ENCODE measurements at places on chromosomes 2 and 18.

GRCh38 chr2:110097506-110098220, 18.0 kb downstream of the MALL start:
- DNase-seq = no peak

- no peak for DNase-seq
Observed at GRCh38 chr2:239323447-239323846, 77.4 kb downstream of the HDAC4 start.

DNA sequence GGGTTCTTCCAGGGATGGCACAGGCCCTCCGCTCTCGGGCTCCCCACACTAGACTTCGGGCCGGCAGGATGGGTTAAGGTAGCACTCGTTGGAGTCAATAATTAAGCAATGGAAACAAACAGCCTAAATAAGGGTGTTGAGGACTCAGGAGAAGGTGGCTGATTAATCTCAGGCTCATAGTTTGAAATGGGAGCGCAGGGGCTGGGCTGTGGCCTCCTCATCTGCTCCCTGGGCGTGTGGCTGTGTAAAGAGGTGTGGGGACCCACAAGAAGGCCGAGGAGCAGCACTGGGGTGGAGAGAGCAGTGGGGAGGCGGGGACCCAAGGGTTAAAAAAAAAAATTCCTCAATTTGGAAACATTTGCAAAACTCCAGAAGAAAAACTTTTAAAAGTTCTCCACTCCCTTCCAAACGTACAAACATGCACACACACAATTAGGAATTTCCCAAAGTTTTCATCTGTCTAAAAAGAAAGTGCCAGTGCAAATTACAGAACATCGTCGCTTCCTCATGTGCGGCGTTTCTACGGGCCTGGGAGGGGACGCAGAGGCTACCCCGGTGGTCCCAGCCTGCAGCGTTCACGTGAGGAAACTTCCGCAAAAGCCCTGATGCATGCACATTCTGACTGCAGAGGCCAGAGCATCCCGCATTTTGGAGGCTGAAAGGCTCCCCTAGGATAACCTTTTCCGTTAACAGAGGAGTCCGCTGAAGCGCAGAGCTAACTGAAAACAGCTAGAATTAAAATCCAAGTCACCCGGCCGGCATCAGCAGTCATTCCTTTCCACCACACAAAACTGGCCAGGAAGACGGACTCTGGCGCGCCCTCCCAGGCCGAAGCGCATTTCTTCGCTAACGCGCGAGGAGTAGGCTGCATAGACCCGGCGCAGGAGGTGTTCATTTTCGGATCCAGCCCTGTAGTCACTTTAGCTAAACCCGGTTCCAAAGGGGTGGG, 1.0 kb upstream of the TUBB6 start:
- DNase-seq = peak; percentile 69

GRCh38 chr2:159706385-159706980, 5.8 kb upstream of the MARCHF7 start:
- no peak for DNase-seq

- DNase-seq = peak; percentile 35
Observed at GRCh38 chr2:44453259-44453658, 91.5 kb downstream of the CAMKMT start.

- DNase-seq = no peak
Observed at GRCh38 chr2:161956738-161957137, 117.3 kb downstream of the DPP4 start.

DNA sequence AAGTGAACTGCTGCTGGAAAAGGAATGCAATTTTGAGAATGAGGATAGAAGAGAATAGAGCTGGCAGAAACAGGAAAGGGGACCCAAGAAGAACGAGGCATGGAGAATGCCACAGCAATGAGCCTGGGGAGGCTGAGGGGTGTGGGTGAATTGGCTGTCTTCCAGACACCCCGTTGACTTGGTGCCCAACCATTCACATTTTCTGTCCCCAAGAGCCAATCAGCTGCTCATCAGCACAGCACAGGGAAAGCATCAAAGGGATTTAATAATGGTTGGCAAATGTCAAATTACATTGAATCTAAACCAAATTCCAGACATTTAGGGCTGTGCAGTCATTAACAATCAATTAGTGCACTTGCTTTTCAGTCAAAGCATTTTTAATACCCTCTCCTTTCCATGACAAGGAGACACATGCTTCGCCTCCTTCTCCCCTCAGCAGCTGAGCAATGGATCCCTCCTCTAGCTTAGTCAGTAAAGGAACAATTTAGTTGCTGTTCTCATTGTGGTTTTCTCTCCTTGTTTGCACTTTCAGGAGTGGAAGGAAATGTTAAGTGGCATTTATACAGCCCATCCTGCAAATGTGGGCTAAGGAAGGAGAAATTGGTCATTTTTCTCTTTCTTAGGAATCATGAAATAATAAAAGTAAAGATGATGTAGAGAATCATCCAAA, 98.8 kb downstream of the KLF7 start:
- DNase-seq = no peak

DNA sequence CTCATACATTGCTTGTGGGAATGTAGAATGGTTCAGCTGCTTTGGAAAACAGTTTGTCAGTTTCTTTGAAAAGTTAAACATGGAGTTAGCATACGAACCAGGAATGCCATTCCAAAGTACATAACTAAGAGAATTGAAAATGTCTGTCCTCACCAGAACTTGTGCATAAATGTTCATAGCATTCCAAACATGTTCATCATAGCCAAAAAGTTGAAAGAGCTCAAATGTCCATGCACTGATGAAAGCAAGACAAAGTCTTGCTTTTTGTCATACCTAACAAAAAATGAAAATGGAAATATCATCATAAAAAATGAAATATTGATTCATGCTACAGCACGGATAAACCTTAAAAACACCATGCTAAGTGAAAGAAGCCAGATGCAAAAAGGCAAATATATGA, 408.8 kb upstream of the UBE2E3 start:
- no peak for DNase-seq

GRCh38 chr2:30781961-30782533, 25.2 kb downstream of the CAPN13 start:
- DNase-seq = no peak

DNA sequence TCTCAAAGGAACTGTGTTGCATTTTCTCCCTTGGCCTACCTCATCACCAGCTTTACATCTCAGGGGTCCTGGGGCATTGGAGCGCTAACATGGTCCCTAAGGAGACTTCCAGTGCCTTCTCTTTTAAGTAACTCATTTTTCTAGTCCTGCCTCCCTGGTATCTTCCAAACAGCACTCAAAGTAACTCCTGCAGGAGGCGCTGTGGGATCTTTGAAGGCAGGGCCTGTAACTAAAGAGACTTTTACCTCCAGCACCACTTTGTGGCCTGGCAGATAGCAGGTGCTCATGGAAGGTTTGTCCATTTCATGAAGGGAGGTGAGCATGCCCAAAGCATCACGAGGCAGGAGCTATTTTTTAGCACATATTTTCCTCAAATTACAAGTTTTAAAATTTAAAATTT, 411.0 kb upstream of the GYPC start:
- no peak for DNase-seq

- no peak for DNase-seq
Observed at GRCh38 chr18:38525039-38525438, 959.4 kb upstream of the CELF4 start.

- no peak for DNase-seq
Observed at GRCh38 chr2:86442642-86443005, 1.5 kb downstream of the KDM3A start.

DNA sequence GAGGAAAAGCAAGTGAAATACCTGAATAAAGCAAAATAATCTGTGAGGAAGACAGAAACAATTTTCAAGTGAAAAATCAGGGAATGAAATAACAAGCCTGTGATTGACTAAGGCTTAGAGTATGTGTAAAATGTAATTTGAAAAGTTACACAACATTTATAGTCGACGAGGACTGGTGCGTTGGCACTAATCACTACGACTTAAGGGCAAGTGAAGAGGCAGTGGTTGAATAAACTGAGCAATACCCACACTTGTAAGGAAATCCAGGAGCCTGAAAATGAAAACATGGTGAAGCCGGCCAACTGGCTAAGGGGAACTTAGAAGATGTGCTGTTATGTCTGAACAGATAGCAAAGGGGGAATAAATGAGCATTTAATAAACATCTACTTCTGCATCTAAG, 13.4 kb downstream of the DOK1 start:
- no peak for DNase-seq

DNA sequence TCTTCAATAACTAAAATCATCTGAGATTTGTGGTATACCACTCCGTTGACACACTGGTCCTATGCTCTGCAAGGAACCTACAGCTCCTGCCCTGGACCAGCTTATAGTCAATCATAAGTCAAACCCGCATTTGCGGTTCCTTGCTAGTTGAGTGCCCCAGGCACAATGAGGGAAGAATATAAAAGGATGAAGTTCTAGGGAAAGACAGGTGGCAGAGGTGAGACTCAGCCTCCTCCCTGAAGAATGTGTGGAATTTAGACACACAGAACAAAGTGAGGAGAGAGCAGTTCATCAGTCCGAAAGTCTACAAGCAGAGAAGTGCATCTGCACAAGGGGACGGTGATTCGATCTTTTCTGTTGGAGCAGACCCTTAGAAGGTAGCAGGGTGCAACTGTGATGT, 615.0 kb upstream of the FANCL start:
- DNase-seq = no peak

DNA sequence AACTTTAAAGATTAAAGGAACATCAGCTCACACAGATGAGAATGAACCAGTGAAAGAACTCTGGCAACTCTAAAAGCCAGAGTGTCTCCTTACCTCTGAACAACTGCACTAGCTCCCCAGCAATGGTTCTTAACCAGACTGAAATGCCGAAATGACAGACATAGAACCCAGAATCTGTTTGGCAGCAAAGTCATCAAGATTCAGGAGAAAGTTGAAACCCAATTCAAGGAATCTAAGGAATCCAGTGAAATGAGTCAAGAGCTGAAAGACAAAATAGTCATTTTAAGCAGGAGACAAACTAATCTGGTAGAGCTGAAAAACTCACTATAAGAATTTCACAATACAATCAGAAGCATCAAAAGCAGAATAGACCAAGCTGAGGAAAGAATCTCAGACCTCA, 72.0 kb downstream of the STRADB start:
- no peak for DNase-seq

DNA sequence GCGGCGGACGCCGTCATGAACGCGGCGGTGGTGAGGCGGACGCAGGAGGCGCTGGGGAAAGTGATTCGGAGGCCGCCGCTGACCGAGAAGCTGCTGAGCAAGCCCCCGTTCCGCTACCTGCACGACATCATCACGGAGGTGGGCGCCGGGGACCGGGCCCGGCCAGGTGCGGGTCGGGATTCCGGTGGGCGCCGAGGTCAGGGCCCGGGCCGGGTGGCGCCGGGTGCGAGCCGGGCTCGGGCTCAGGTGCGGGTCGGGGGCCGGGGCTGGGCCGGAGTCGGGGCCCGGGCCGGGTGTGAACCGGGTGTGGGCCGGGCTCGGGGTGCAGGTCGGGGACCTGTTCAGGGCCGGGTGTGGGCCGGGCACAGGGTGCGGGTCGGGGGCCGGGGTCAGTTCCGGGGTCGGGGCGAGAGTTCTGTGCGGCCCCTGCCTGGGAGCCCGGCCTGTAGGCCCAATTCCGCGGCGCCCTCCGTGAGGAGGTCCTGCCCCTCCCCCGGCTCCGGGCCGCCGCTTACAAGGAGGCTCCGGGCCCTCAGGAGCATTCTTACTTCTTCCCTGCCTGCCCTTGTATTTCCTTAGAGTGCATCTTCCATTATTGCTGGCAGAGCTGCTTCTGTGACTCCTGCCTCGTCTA, 447 bp downstream of the TRAF3IP1 start:
- no peak for DNase-seq

- DNase-seq = no peak
Observed at GRCh38 chr2:126645211-126645618, 10.7 kb upstream of the GYPC start.

- DNase-seq = no peak
Observed at GRCh38 chr2:109549016-109549590, 64.7 kb downstream of the SEPTIN10 start.
